ENCODE measurements at places on chromosomes 3 and 15.
A peak's percentile ranks its signal among the peaks of the same experiment; 100 is the strongest.

DNA sequence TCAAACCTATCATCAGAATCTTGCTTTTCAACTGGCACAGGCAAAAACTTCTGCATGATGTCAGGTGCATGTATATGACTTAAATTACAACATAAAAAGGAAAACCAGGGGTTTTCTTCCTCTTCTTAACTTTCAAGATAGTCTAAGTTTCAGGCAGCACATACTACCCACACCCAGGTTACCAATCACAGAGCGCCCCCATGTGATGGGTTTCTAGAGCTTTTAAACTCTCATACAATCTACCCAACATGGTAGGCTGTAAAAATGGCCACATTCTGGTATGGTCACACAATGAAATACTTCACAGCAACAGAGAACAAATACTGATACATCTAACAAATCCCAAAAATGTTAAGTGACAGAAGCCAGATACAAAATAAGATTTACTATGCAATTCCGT lies 7.4 kb downstream of the MESD start:
- DNase-seq, result no peak

- DNase-seq, result no peak
These were observed 31.0 kb downstream of the SRPRB start for GRCh38 chr3:133836497-133837158.

DNA sequence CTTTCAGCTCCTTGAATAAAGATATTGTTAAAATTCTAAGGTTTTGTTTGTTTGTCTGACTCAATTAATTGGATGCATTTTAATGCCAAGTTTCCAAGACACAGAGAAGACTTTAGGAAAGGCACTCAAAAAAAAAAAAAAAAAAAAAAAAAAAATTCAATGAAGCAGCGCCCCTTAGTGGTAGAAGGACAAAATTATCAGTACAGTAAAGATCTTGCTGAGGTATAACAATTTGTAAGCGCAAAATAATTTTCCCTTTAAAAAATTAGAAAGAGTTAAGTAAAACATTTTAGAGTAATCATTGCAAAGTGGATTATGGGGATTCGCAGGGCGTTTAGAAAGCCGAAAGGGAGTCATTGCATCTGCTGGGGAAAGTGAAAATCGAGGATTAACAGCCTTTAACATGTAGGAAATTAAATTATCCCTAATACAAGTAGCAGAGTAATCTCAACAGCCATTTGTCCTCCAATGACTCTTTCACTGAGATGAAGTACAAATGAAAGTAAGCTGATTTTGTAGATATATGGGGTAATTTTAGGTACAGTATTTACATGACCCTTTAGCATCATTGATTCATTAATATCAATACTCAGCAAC lies 5.8 kb upstream of the DIS3L start:
- no peak for DNase-seq

- DNase-seq, result no peak
These were observed 5.8 kb downstream of the ISLR start for GRCh38 chr15:74179101-74179841.

GRCh38 chr3:197847866-197848401 lies 56.9 kb downstream of the LRCH3 start:
- DNase-seq, result no peak

DNA sequence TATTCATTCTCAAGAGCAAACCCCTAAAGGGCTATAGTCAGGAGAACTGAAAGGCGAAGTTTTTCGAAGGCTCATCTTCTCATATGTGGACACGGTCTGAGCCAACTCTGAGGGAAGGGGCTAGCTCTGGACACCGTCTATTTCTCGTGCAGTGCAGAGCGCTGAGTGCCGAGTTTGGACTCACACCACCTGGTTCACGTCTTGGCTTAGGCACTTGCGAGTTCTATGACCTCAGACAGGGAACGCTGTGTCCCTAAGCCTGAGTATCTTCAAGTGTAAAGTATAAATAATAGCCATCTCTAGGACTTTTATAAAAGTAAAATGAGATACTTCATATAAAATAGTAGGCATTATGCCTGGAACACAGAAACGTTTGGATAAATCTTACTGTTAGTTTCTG lies 223.7 kb downstream of the FMN1 start:
- no peak for DNase-seq

GRCh38 chr3:191441687-191442086 lies 19.3 kb upstream of the PYDC2 start:
- no peak for DNase-seq

- no peak for DNase-seq
These were observed 24.8 kb downstream of the TRAK1 start for GRCh38 chr3:42115946-42116345.

GRCh38 chr3:114439284-114439683 lies 145.5 kb downstream of the TIGIT start:
- no peak for DNase-seq

DNA sequence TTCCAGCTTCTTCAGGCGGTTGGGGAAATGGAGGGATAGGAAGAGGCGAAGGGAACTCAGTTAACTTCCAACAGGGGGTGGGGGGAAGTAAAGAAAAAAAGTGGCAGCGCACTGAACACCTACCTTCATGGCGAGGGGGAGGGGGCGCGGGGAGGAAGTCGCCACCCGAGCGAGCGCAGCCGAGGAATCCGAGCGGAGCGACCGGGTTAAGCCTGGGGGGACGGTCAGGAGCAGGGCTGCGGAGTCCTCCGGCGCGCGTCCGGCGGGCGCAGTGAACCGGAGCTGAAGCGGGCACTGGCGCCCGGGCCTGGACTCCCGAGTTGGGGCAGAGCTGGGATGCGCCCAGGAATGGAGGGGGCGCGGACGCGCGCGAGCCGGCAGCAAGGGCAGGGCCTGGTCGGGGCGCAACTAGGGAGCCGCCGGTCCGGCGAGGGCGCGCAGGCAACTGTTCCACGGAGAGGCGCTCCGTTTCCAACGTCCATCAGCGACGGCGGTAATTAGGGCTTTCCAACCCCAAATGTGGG lies at the start of gene WNT5A:
WNT5A (minus strand) TSS at position 450 of the 524 bp plus-strand sequence; CDS start at position 129, 321 bp downstream.
- DNase-seq, result no peak

- DNase-seq, result no peak
These were observed 976 bp upstream of the ABTB1 start for GRCh38 chr3:127671523-127672428.

DNA sequence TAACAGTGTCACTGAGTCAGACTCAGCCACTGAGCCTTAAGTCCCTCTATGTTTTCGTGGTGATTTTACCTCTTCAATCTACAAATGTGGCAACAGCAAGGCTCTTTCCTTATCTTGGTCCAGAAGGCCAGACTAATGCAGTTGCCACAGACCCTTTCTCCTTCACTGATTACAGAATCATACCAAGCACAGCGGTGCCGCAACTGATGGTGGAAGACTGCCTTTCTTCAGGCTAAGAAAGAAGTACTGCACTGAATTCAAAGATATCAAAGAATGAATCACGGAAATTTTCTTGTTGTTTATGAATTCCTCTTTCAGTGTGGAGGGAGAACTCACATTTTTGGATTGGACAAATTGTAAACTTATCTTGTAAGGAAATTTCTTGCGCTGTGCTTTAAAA lies 18.6 kb downstream of the DCP1A start:
- DNase-seq, result no peak

DNA sequence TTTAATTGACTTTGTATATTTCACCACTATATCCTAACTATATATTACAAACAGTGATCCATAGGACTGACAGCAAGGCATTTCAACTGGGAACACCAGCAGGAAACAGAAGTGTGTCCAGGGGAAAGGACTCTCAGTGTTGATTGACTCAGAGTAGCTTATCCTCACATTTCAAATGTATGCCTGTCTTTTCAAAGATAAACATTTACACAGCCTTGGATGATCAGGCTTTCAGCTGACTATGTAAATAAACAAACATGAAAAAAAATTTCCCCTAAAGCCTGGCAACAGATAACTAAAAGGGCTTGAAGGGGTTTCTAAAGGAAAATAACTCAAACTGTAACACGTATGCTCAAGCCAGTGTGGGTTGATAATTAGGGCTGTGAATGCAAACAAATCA lies 321.8 kb downstream of the TBC1D5 start:
- no peak for DNase-seq

DNA sequence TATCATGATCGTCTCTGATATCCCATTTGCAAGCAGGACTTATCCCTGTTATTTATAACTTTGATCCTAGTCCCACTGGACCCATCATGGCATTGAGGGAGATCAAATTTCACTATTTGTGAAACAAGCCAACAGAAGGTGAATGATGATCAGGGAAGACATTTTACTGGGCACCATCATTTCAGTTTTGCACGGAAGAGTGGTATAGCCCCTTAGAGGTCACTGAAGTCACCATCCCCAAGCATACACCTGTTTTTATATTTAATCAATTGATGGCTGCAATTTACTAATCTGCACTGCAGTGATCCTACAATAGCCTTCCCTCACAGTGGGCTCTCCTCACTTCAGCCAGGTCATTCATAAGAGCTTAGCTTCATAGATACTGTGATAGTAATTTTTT lies 132.4 kb downstream of the FHIT start:
- no peak for DNase-seq

- DNase-seq, result no peak
These were observed 13.2 kb downstream of the TSPAN3 start for GRCh38 chr15:77057685-77058084.

- no peak for DNase-seq
These were observed 2.2 kb upstream of the FBLN2 start for GRCh38 chr3:13546667-13547171.

DNA sequence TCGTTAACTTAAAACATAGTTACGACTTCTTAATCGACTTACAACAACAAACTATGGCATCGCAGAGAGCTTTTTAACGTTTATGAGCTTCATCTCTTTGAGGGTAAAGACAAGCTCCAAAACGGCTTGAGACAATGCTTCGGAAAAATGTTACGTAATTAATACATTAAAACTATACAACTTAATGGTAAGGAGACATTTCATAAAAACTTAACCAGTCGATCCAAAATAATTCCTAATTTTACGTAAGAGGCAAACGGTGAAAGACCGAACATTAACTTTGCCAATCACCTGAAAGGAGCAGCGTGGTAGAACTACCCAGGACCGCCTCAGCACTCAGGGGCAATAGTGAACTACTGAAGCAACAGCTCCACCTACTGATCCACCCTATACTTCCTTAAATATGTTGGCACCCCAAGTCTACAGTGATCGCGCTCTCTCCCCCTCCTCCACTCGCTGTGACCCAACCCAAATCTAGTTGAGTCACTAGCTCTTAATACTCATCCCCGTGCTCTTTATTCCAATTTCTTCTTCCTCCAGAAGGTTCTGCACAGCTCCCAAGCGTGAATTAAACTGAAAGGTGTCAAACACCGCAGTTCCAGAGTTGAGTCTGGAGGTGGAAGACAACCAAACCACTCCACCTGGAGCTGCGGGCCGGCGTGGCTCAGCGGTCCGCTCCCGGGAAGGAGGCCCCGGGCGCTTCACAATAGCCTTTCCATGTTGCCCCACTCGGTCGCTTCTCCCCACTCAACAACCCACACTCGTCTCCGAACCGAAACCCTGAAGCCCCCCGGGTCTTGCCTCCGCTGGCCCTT lies 901 bp downstream of the NAA50 start:
- DNase-seq, result peak; percentile 39

- DNase-seq, result no peak
These were observed 31.2 kb downstream of the ZPLD1 start for GRCh38 chr3:102466001-102466400.

GRCh38 chr3:131505421-131505820 lies 2.6 kb upstream of the MRPL3 start:
- no peak for DNase-seq

DNA sequence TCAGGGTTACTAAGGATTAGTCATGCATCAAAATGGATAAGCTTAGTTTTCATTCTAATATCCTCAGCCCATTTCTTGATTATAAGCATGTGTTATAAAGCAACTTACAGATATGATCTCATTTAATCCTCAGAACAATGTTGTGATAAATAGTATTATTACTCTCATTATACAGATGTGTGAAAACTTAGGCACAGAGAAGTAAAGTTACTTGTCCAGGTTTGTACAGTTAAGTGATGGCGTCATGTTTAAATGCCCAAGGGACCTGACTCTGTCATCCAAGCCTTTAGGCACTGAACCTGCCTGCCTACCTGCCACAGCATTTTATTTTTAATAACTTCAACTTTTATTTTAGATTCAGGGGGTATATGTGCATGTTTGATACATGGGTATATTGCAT lies 472.9 kb upstream of the SEMA6D start:
- no peak for DNase-seq

- DNase-seq, result no peak
These were observed 49.0 kb downstream of the KBTBD12 start for GRCh38 chr3:127964053-127964452.

GRCh38 chr3:85604641-85605040 lies 645.9 kb downstream of the CADM2 start:
- no peak for DNase-seq

GRCh38 chr3:170699158-170700053 lies 113.5 kb upstream of the SLC7A14 start:
- no peak for DNase-seq

- DNase-seq, result no peak
These were observed 148.5 kb downstream of the SSR3 start for GRCh38 chr3:156406393-156406792.

- DNase-seq, result no peak
These were observed 368.6 kb upstream of the RBMS3 start for GRCh38 chr3:28912120-28912885.

DNA sequence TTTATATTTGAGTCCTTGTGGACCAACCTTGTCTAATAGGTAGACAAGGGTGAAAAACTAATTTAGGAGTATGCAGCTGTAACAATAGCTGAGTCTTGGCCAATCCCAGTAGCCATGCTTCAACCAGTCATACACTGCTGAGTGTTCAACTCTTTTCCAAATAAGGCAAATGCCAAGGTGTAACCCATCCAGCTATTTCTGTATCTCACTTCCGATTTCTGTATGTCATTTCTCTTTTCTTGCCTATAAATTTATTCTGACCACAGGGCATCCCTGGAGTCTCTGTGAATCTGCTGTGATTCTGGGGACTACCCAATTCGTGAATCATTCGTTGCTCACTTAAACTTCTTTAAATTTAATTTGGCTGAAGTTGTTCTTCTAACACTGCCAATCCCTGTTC lies 93.2 kb downstream of the MAGI1 start:
- no peak for DNase-seq

DNA sequence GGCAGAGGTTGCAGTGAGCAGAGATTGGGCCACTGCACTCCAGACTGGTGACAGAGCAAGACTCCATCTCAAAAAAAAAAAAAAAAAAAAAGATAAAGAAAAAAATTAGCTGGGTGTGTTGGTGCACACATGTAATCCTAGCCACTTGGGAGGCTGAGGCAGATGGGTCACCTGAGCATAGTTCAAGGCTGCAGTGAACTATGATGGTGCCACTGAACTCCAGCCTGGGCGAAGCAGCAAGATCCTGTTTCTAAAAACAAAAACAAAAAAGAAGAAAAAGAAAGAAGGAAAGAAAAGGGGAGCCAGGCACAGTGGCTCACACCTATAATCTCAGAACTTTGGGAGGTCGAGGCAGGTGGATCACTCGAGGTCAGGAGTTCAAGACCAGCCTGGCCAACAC lies 32.9 kb downstream of the PIK3CB start:
- no peak for DNase-seq

Data from activated CD8-positive, alpha-beta memory T cell treated with anti-CD3 and anti-CD28 coated beads for 48 hours (primary cell).